ENCODE measurements at places on chromosomes 4 and X.

- no peak for DNase-seq
Observed at GRCh38 chr4:169063441-169063840, 53.4 kb upstream of the CBR4 start.

- DNase-seq = no peak
Observed at GRCh38 chr4:83486457-83487129, 1.7 kb upstream of the ABRAXAS1 start.

- DNase-seq = no peak
Observed at GRCh38 chrX:103498786-103499185, 20.5 kb downstream of the RAB40A start.

- DNase-seq = no peak
Observed at GRCh38 chr4:76494243-76494642, 59.2 kb downstream of the SHROOM3 start.

DNA sequence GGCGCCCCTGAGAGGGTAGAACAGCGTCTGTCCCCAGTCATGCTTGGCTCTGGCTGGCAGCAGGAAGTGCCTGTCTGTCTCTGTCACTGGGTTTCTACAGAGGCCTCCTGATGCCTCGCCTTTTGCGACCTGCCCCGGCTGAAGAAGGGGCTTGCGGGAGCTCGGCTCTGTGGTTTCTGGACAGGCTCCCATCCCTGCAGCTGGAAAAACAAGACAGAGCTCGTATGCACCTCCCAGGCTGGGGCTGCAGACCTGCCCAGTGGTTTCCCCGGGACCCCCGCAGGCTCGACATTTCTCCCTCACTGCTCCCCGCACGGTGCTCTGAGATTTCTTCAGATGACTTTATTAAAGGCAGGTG, 57.0 kb upstream of the SORCS2 start:
- DNase-seq = peak; percentile 76

- no peak for DNase-seq
Observed at GRCh38 chrX:14476205-14476604, 53.1 kb upstream of the GLRA2 start.

DNA sequence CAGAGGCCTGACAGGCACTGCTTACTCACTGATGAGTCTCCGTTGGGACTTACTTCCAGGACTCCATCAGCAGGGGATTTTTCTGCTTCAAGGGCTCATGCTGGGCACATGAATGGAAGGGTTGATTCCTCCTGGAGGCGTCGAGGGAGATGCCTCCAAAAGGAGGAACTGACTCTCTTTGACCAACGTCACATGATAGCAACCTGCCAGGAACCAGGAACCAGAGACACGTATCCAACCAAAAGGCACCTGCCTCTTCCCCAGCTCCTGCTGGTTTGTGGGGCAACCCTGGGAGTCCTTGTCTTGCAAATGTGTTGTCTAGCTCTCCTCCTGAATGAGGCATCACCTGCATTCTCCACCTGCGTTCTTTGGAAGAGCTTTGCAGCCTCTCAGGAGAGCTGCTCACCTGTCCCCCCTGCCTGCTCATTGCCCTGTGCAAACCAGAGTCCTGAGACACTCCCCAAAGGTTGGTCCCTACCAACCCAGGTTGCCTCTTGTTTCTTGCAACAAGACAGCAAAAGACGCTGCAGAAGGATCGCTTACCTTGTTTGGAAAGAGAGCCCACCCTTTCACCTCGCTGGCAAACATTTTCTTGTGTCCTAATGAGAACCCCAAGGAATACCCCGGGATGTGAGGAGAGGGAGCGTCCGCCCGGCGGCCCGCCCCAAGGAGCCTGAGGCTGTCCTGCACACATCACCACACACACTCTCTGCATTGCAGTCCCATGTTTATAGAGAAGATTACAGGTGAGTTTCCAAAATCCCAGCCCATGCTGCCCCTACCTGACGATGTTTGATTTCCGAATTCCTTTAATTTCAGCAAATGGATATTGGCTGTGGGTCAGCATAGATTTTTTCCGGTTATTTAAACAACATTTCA, 30.5 kb upstream of the SHOX start:
- DNase-seq = no peak

- DNase-seq = no peak
Observed at GRCh38 chr4:15729910-15730533, 27.2 kb downstream of the BST1 start.

DNA sequence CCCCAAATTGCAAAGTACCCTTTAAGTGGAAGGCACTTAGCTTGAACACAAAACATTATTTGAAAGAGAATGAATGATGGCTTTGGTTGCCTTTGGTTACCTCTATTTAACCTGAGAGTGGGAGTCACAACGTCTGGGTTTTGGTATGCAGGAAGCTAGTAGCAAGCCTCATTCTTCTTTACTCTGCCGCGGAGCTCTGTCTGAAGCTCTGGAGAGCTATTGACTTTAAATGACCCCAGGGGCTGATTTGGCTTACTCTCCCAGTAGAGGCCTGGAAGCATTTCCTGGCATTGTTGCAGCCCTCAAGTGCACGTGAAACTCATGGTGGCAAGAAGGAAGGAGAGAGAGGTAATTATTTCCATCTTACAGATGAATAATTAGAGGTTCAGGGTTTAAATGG, 81.8 kb upstream of the MAGEA4 start:
- DNase-seq = no peak

DNA sequence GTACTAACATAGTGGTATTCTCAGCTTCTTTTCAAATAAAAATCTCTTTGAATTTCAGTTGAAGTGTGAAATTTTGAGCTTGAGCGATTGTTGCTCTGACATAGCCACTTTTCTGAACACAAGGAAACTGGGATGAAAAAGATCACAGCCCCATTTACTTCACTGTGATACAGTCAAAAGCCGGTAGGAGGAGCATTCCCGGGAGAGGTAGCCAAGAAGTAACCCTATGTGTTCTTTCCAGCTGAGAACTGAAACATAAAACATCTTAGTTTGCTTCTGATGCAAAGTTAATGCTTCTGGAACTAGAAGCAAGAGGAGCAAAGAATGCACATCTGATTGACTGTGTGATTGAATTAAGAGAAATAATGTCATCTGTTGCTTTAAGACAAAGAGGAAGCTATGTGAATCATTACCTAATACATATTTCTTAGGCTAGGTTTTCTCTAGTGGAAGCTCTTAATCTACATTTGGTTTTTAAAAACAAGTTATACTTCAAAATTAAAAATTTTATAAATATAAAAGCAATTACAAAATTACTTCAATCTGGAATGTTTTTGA, 88.3 kb upstream of the UNC5C start:
- no peak for DNase-seq

DNA sequence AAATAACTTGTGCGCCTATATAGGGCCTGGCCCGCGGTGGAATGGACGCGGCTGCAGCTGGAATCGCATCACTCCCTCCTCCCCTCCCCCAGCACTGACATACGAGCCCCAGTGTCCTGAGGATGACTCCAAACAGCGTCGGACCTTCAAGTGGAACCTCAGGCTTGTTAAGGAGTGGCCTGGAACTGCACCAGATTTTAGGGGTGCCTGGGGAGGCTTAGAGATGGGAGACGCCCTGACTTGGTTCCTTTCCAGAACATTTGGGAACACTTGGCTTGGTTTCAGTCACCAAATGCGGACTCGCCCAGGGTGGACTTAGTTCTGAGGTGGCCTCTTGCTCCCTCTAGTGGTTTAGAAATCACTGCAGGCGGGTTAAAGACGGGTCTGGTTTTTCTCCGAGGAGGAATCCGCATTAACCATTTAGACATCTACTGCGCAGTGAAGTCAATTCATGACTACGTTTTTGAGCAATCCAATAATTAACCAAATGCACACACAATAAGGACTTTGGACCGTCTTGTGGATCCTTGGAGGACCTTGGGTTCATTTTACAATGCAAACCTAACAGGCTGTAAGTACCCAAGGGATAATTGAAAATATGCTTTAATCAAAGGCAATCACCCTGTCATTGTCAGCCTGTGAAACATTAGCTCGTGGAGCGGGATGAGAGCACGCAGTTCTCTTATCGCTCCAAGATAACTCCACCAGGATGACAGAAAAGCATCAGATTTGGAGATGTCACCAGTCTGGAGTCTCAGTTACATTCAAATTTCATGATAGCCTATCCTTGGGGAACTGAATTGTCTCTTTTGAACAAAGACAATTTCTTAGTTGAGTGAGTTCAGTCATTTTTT, 11.2 kb upstream of the PDGFRA start:
- DNase-seq = peak; percentile 51

DNA sequence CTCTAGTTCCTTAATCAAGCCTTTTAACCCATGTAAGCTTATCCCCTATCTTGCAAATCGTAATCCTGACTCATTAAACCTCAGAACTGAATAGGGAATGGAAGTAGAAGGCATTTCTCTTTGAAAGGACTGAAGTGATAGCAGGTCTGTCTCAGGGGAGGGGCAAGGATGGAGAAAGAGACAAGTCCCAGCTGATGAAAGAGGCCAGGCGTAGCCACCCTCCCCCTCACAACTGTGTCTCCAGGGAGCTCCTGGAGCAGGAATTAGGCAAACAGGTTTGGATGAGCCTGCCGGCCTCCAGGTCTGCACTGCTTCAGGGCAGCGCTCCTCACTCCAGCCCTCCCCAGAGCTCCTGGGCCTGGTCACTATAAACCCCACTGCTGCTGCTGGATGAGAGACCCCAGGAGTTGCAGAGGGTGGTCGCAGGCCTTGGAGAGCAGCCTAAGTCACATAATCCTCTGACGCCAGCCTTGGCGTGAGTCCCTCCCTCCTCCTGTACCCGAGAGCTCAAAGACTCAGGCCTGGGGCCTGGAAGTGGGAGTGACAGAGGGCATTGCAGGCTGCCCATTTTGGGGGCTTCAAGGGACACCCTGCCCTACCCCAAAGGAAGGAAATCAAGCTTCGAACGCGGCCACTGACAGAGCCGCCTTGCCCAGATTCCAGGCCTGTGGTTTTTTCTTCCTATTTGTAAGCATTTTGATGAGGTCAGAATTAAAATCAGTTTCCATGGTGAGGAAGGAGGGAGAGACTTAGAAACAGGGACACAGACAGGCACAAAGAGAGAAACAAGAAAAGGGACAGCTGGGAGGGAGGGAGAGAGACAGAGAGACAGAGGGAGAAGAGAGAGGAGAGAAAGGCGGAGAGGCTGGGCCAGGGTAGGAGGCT, 21.2 kb upstream of the MSX1 start:
- no peak for DNase-seq
